ENCODE measurements at places on chromosomes 2 and 18.
A peak's percentile ranks its signal among the peaks of the same experiment; 100 is the strongest.

DNA sequence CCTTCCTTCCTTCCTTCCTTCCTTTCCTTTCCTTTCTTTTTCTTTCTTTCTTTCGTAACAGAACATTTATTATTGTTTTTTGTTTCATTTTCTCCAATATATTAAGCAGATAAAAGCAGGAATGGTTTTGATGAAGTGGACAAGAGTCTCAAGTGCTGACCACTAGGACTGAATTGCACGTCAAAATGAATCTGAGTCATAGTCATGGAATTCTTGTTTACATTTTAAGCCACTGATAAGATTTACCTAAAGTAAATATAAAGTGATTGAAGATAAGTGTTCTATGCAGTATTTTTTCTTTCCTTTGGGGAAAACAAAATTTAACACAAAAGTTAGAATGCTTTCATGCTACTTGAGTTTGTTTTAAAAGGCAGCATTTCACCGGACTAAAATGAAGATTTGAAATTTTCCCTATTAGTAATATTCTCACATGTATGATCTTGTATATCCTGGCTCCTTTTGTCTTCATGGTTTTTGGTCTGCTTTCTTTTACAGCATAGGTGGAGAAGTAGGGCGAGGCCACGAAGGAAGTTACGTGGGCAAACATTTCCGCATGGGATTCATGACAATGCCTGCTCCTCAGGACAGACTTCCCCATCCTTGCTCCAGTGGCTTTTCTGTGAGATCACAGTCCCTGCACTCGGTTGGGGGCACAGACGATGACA is 113.5 kb downstream of the NYAP2 start:
- DNase-seq = no peak

DNA sequence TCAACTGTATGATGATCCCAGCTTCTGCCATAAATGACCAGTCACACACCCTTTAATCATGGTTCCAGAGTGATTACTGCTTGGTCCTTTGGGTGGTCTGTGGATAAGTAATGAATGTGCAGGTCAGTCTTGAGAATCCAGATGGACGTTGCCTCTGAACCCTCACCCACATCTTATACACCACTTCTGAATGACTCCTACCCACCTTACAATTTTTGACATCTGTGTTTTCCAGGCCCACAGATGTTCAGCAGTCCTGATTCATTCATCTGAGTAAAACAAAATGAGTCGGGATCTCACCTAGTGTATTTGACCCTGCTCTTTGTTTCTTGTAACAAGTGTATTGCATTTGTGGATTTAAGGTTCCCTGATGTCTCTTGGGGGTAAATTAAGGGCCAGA is 194.1 kb upstream of the CCDC68 start:
- DNase-seq = no peak

GRCh38 chr18:62486290-62486964 is 36.4 kb upstream of the ZCCHC2 start:
- DNase-seq = no peak

DNA sequence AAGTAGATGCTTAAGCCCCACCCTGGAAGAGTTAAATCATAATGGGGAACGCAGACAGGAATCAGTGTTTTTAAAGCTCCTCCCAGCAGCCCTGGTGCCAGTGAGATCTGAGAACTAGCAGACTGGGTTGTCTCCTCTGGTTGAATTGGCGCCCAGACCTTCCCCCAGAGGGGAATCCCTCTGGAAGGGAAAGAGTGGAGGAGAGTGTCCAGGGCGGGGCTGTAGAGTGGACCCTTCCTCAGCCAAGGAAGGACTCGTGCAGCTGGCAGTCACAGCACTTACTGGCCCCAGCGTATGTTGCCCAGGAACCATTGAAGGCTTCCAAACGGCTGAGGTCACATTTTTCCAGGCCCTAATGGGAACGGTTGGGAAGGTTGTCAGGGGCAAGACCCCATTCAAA is 62.5 kb downstream of the TGOLN2 start:
- no peak for DNase-seq

DNA sequence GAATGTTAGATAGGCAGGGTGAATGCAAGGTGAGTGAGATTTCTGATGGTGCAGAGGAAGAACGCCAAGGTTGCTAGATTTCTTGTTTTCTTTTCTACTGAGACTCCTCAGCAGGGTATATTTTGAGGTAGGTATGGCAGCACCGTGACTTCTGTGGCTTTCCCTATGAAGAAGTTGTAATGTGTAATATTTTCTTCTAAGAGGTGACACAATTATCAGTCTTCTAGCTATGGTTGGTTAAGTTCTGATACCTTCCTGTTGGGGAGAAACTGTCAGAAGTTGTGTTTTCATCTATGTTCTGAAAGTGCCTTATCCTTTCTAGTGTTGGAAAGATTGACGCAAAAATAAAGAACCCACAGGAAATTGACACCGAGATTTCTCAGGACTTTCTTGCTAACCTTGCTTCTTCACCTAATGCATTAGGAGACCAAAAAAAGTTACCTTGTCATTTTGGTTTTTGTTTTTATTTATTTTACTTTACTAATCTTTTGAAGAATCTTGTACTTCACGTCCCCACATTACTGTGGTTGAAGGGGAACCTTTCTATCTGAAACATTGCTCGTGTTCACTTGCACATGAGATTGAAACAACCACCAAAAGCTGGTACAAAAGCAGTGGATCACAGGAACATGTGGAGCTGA is 11.9 kb downstream of the IL18R1 start:
- DNase-seq = no peak

DNA sequence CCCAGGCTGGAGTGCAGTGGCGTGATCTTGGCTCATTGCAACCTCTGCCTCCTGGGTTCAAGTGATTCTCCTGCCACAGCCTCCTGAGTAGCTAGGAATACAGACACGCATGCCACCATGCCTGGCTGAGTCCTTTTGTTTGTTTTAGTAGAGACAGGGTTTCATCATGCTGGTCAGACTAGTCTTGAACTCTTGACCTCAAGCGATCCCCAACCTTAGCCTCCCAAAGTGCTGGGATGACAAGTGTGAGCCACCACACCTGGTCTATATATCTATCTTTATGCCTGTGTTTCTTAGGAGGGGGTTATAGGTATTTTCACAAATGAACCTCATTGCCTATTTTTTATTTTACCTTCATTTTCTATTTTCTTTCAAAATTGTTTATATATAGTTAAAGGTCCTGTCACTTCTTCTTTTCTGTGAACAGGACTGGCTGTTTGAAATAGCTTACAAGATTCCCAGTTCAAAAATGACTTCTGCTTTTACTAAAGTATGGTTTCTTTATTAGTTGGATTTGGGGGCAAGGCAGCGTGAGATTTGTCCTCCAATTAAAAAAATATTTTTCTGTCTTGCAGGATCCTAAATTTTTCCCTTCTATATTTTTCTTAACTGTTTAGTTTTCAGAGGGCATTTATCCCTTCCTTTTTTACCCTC is 16.4 kb upstream of the MARCHF7 start:
- no peak for DNase-seq

- DNase-seq = peak; percentile 74
Observed at GRCh38 chr2:135997380-135997779, 12.0 kb upstream of the DARS1 start.

GRCh38 chr2:173854840-173855239 is 110.3 kb downstream of the SP3 start:
- no peak for DNase-seq

- no peak for DNase-seq
Observed at GRCh38 chr2:194610297-194610696, 1046.7 kb upstream of the SLC39A10 start.

GRCh38 chr2:59935005-59935404 is 618.4 kb downstream of the BCL11A start:
- DNase-seq = no peak

DNA sequence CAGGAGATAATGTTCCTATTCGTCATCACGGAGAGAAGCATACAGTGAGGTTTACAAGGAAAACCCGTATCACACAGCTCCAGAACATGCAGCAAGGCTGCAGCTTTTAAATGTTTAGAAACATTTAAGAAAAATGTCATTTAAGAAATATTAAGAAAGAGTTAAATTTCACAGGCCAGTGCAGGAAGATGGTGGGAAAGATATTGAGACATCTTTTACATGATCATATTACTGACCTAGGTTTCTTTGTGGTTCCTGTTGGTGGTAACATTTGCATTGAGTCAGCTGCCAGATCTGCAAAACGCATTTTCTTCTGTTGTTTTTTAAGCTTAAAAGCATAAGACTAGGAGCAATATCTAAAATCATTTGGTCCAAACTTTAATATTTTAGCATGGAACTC is 44.9 kb downstream of the CPO start:
- DNase-seq = no peak

GRCh38 chr18:21496277-21496835 is 104.1 kb downstream of the ESCO1 start:
- no peak for DNase-seq

- no peak for DNase-seq
Observed at GRCh38 chr2:181627545-181627944, 29.4 kb downstream of the CERKL start.

- DNase-seq = no peak
Observed at GRCh38 chr18:57466307-57466706, 31.1 kb downstream of the ONECUT2 start.

GRCh38 chr2:221463241-221463896 is 108.7 kb downstream of the EPHA4 start:
- no peak for DNase-seq

- no peak for DNase-seq
Observed at GRCh38 chr2:108449410-108450130, 564 bp downstream of the GCC2 start.

GRCh38 chr2:2898744-2899143 is 478.9 kb downstream of the EIPR1 start:
- DNase-seq = no peak

- DNase-seq = no peak
Observed at GRCh38 chr2:151616760-151617339, 117.4 kb downstream of the NEB start.

- no peak for DNase-seq
Observed at GRCh38 chr2:43491065-43491639, 104.7 kb downstream of the THADA start.

DNA sequence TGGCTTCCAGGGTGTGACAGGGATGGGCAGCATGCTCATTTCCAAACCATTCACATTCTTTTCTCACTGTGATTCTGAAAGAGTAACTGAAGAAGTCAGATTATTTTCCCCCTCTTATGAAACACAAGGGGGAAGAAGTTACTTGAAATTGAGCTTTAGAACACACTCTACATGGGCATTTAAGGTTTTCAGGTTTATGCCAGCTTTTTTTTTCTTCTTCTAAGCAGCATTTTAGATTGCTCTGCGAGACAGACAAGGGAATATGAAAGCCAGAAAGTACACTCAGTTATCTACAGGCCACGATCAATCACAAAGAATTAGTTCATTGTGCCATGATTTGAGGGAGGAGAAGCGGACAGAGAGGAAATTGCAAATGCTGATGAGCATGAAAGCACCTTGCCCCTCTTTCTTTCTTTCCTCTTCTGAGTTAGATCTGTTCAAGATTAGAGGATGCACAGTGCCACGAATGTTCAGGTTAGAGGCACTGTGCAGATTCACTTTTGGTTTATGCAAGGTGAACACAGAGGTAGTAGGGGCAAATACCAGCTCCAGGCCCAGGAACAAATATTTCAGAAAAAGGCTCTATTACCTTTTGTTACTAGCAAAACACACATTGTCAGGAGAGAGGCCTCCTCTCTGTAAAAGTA is 49.2 kb downstream of the CXCR4 start:
- no peak for DNase-seq

- DNase-seq = no peak
Observed at GRCh38 chr18:76522122-76522503, 27.1 kb upstream of the ZNF516 start.

- no peak for DNase-seq
Observed at GRCh38 chr2:200314976-200315567, 8.6 kb downstream of the SPATS2L start.
